ENCODE measurements at places on chromosomes 4 and X.
A peak's percentile ranks its signal among the peaks of the same experiment; 100 is the strongest.

- no peak for DNase-seq
These were observed 105.6 kb downstream of the NEUROG2 start for GRCh38 chr4:112410364-112410763.

DNA sequence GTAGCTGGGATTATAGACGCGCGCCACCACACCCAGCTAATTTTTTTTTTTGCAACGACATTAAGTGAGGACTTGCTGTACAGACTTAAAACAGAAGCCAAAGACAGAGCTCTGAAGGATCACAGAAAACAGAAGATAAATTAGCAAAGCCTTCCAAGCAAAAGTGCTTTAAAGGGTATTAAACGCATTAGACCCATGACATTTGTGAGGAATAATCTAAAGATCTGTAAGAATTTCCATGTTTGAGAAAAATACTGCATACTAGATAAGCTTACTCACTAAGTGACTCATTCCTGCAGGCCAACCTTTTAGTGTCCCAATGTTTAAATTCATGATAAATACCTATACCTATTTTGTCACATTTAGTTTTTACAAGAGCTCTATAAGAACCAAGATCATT, 27.4 kb downstream of the SMARCA1 start:
- no peak for DNase-seq

DNA sequence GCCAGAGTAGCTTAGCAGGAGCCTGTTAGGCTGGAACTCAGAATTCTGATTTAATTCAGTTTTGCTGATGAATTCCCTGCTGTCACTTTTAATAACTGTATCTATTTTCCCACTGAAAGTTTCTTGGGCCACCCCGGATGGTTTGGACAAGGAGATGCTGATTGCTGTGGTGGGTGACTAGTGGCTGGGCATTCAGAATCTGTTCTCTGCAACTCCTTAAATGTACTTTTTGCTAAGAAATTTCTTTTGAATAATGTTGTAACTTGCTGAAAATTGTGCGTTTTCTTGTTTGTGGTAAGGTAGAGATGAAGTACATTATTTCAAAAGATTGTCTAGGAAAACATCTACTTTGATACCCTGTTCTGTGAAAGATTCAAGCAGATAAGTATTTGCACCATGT, 2.4 kb downstream of the TLL1 start:
- no peak for DNase-seq

GRCh38 chr4:36343501-36344175, 62.2 kb downstream of the DTHD1 start:
- DNase-seq = no peak

DNA sequence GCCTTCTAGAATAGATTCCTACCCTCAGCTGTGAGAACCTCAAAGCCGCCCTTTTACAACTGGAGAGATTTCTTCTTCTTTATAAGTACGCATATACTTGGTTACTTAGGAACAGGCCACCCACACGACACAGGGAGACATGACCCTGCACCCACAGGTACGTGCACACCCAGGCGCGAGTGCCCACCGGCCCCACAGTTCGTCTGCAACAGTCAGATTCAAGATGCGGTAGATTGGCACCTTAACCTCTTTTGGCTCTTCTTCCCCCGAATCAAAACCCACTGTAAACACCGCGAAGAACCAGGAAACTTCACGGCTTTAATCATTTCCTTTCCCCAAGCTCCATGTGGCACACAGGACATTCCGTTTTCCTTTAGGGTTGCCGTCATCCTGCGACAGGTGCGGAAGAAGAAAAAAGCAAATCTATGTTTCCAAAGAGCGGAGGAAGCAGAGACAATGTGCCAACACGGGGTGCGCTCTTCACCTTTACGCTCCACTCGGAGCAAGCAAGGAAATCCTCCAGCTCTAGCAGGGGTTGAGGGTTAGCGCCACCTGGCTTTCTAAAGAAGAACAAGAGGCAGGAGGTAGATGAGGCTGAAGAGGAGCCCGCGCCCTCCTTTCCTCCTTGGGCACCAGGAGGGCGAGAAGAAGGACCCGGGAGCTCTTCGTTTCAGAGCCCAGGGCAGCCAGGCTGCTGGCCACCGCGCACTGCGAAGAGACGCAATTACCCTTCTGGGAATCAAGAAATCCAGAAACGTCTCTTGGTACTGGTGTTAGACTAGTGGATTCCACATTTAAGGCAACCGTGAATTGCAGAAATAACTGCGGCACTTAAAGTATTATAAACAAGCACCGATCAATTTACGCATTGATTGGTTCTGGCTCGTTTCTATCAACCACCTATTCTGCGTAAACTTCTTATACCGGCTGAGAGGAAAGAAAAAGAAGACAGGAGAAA, 35.7 kb downstream of the HAND2 start:
- DNase-seq = peak; percentile 64

GRCh38 chrX:153423652-153424051, 12.4 kb downstream of the ZFP92 start:
- DNase-seq = no peak

DNA sequence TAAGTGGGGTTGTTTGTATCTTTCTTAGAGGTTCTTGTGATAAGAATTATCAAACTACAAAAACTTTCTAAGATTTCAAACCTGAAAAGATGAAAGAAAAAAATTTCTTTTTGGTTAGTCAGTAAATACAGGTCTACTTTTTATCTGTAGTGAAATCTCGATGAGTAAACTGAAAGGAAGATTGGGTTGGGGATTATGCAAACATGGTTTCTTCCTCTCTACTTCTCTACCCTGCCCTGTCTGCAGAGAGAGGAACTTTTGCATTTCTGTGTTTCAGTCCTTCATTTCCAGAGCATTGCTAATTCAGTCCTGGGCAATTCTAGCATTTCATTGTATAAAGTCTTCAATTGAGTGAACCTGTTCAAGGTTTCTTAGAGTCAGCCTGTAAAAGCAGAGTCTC, 51.6 kb upstream of the IL2 start:
- no peak for DNase-seq

GRCh38 chr4:27327421-27328181, 467.0 kb downstream of the STIM2 start:
- DNase-seq = peak; percentile 54

GRCh38 chr4:39353478-39354253, 12.5 kb downstream of the RFC1 start:
- peak; percentile 89 for DNase-seq

DNA sequence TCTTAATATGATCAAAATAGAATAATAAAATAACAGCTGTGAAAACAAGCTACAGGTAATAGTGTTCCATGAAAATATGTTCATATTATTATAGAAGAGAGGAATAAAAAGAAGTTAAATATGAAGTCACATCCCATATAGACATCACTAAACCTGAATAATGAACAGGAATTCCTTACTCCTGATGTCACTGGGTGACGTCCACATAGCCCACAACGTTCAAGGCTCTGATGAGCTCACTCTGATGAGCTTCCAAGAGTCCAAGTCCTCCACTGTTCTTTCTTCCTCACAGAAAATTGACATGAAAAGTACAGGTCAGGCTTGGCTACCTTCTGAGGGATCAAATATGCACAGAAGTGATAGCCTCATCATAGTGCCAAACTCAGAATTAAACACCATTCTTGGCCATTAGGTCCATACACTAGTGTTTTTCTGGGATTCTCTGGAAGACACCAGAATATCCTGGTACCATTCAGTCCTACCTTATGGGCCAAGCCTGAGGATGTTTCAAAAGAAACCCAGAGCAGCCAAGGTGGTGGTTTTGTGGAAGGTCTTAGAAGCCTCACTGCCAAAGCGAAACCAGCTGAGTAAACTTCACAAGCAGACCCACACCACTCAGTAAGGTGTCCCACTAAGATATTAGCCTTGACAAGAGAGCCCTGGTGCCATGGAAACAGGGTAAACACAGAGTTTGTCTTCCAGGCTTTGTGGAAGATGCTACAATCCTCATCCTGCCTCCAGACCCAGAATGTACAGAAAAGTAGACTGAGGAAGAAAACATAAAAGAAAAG, 138.4 kb upstream of the HHIP start:
- no peak for DNase-seq

DNA sequence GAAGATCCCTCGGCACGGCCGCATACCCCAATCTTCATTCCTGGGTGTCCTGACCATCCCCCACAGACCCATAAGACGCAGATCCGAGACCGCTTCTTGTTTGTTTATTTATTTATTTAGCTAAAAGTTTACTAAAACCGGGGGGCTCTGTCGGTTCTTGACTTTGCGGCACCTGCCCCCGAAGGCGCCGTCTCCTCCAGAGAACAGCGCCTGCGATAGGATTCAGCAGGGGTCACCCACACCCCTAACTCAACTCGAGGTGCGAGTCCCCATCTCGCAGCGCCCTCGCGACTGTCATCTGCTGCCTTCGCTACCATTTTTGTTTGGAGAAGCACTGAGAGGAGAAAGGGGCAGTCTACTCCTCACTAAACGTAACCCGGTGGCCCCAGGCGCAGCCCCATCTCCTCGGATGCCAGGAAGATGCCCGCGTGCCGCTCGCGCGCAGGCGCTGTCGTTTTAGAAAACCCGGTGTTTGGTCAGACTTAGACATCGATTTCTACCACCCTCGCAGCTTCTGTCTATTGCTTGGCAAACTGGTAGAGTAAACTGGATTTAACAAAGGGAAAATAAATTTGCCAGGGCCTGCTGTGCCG, 18.9 kb upstream of the GPR101 start:
- no peak for DNase-seq

DNA sequence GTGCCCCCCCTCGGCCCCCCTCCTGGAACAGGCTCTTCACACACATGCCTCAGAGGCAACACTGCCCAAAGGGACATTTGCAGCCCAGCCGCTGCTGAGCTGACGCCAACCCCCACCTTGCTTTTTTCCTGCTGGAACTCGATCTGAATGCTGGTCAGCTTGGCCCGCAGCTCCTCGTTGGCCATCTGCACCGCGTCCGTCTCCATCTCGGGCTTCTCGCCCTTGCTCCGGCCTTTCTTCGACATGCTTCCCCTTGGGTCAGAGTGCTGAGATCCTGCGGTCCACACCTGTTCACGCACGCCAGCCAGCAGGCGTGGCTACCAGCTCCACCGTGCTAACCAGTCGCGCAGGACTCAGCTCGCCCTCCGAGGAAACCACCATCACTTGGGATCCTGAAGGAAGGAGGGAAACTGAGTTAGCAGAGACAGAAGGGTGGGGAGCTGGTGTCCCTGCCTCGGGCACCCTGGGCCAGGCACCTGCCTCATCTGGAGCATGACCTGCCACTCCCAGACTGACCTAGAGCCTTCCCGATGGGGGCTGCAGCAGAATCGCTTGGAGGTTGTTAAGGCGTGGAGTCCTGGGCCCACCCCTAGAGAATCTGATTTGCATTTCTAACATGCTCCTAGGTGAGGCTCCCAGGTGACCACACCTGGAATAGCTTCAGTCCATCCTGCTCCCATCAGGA, 87.6 kb downstream of the JAKMIP1 start:
- no peak for DNase-seq

DNA sequence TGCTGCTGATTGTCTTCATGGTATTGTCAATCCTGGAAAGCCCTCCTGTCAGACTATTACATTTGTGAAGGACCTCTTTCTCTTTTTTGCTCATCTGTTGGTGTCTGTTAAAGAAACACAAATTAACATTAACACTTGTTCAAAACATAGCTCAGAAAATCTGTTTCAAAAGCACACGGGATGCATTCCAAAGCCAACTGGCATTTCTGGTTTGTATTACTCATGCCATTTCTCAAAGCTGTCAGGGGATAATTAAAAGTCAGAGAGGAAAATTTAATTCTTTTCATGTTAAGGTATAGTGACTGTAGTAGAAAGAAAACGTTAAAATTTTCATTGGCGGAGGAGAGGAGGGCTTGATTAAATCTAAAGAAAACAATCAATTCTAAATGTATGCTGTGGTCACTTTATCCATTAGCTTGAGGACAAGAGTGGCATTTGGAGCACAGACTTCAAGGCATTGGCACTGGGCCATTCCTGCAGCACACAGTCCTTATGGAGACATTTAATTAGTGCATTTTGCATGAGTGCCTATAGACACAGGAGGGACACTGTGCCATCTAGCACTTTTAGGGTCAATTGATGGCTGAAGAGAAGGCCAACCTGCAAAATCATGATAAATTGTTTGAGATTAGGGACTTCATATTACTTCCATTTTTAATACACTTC, 21.2 kb upstream of the GLRA2 start:
- no peak for DNase-seq

DNA sequence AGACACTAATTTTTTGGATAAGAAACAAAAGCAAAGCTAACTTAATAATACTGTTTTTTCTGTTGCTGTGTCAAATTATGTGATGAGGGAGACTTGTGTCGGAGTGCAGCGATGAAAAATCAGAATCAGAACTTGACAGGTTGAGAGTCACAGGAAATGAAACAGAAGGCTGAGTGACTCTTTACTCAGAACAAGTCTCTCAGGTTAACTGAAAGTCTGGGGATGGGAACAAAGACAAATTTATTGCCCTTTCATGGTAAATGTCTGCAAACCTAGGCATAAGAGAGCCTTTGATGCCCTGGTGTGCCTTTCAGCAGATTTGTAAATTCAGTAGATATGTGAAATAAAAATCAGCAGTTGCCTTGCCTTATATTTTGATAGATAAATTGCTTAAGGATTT, 96.0 kb downstream of the ADGRL3 start:
- DNase-seq = no peak

GRCh38 chr4:86302830-86303229, 57.0 kb downstream of the MAPK10 start:
- DNase-seq = no peak

- no peak for DNase-seq
These were observed 2407.1 kb downstream of the ARAP2 start for GRCh38 chr4:33837043-33837838.

All from inflammatory macrophage treated with lipopolysaccharide for 4 hours (primary cell).